Sigmoid colon (tissue), 7 donors: ENCODE measurements at places on chromosomes 1 and 21. TPM values are rescaled to one million over a fixed set of nuclear protein-coding genes. Genes with fewer than 3 reads are reported as not detected.

Gene ZBTB18
- 11.8 TPM for total RNA-seq

- DNase-seq = no peak
These were observed 99.2 kb upstream of the B3GALT2 start for GRCh38 chr1:193285641-193286040.

- no peak for DNase-seq
These were observed 25.1 kb downstream of the AK4 start for GRCh38 chr1:65172936-65173690.

GRCh38 chr21:43805275-43805800 is 16.0 kb downstream of the RRP1 start:
- no peak for DNase-seq

Gene PRAMEF8
- total RNA-seq = not detected

- DNase-seq = no peak
These were observed 28.7 kb downstream of the WNT2B start for GRCh38 chr1:112537456-112537855.

- peak; percentile 68 for DNase-seq
These were observed 13.0 kb downstream of the RCC1 start for GRCh38 chr1:28518745-28519341.
